ENCODE measurements at places on chromosomes 11 and 22. TPM values are rescaled to one million over a fixed set of nuclear protein-coding genes. Genes with fewer than 3 reads are reported as not detected.

- no peak for DNase-seq
Measured at GRCh38 chr11:70886676-70887541, 365.5 kb downstream of the SHANK2 start.

DNA sequence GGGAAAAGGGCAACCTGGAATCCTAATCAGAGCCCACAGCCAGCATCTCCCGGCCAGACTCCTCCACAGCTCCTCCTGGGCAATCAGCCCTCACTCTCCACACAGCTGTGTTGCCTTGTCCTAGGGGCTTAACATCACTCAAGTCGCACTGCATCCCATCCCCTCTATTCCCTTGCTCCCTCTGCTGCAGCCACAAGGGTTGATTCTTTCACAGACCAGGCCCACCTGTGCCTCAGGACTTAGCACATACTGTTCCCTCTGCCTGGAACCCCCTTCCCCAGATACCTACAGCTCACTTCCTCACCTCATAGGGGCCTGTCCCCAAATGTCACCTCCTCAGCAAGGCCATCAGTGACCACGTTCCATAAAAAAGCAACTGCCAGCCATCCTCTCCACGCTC is 18.4 kb downstream of the SPATA19 start:
- DNase-seq: no peak

DNA sequence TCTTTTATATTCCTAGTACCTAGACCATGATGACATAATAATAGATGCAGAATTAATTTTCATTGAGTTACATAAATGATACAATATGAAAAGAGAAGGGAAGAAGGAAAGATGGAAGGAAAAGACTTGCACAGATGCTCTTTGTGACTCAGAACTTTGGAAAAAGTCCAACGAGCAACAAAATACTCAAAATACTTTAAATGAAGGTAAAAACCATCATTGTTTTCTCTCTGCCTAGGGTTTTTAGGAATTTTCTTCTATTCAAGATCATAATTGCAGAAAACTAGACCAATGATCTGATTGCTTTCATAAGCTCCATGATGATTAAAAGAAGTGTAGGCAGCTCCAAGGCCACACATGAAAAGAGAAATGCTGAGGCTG is 276.9 kb downstream of the KIRREL3 start:
- DNase-seq: no peak

The MS4A6E gene
- not detected for total RNA-seq

The GLB1L2 gene
- total RNA-seq: 8.9 TPM

GRCh38 chr11:112999520-112999919 is 38.3 kb downstream of the NCAM1 start:
- DNase-seq: no peak

The KRTAP5-1 gene
- total RNA-seq: not detected

DNA sequence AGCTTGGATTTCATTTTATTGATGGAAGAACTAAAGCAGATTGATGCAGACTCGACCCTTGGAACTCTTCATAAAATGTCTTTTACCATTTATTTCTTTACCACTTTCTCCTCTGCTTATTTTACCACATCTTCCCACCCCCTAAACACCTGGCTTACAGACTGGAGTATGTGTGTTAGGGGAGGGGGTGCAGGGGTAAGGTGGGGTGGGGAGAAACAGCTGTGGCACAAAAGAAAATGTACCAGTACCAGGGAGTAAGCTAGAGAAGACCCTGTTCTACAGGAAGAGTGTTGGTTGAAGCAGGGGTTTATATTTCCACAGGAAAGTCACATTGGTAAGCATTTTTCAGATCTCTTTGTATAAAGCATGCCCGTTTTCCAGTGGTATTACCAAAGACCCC is 312.7 kb upstream of the MTNR1B start:
- DNase-seq: no peak

The PAMR1 gene
- 38.3 TPM for total RNA-seq

- peak; percentile 60 for DNase-seq
Measured at GRCh38 chr22:40044870-40045834, 50.4 kb downstream of the FAM83F start.

DNA sequence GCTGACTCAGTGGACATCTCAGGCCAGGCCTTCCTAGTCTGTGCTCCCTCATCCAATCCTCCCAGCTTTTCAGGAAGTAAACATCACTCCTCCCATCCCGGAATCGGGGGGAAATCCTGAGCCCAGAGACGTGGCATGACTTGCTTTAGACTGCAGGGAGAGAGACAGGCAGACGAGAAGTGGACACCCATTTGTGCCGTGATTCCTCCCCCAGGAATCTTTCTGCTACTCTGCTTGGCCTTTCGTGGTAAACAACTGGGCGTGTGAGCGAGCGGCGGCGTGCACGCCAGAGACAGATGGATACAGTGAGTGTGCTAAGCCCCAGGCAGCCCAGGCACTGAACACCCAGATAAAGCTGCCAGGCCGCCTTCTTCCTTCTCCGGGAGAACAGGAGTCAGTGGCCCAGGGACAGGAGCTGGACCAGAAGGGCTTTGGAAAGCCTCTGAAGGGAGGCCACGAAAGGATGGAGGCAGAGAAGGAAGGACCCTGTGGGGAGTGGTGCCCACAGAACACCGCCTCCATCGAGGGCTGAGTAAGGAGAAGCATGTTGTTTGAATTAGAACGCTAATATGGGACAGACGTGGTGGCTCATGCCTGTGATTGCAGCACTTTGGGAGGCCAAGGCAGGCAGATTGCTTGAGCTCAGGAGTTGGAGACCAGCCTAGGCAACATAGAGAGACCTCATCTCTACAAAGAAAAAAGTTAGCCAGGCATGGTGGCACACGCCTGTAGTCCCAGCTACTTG is 53.0 kb upstream of the PRR5 start:
- DNase-seq: no peak

GRCh38 chr22:29092243-29092642 is 19.4 kb downstream of the KREMEN1 start:
- no peak for DNase-seq

DNA sequence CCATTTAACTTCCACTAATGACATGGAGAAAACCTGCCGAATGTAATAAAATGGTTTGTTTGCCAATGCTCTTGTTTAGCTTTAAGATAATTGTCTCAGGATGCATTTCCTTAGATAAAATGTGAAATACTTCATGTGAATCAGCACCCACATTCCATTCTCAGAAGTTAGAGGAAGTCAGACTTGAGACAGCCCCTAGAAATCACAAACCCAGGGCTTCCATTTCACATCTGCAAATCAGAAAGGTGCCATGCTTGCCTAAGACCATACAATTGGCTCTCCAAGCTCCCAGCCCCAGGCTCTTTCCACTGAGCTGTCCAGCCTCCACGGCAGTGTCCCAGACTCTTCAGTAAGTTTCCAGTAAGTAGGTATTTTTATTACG is 35.6 kb upstream of the ADORA2A start:
- no peak for DNase-seq

The TNNT3 gene
- 19.0 TPM for total RNA-seq

The SOX6 gene
- total RNA-seq: 46.4 TPM

DNA sequence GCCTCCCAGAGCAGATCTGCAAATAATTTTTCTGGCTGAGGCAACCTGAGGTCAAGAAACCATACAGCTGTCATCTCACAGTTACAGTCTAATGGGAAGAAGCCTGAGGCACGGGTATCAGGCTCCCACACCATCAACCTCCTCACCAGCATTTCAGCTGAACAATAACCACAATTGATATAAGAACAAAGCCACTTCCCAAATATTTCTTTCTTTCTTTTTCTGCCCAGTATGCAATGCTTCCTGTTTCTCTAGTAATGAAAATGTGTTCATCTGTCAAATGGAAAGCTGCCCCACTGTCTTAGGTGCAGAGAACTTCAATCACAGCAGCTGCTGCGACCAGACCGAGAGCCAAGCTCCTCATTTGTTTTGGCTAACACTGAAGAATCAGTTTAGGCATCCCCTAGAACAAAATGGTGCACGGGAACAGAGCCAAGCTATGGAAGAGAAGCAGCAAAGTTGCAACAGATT is 108.4 kb downstream of the BLID start:
- no peak for DNase-seq

DNA sequence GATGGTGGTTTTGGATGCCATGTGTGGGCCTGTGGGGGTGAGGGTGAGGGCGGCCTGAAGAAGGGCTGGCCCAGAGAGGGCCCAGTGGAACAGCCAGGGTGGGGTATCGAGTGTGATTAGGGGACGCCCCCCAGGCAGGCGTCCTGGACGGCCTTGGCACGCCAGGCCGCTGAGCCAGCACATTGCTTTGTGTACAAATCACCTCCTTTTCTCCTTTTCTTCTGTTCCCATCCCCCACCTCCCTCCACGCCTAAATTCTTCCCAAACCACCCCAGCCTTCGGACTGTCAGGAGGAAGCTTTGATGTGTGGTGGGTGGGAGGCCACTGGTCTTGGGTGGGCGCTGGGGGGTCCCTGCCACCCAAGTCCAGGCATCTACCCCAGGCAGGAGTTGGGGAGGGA is 7.8 kb upstream of the CD248 start:
- no peak for DNase-seq

GRCh38 chr22:43985532-43985931 is 30.3 kb downstream of the SAMM50 start:
- DNase-seq: no peak

GRCh38 chr11:12963792-12964536 is 45.2 kb upstream of the RASSF10 start:
- DNase-seq: peak; percentile 29

DNA sequence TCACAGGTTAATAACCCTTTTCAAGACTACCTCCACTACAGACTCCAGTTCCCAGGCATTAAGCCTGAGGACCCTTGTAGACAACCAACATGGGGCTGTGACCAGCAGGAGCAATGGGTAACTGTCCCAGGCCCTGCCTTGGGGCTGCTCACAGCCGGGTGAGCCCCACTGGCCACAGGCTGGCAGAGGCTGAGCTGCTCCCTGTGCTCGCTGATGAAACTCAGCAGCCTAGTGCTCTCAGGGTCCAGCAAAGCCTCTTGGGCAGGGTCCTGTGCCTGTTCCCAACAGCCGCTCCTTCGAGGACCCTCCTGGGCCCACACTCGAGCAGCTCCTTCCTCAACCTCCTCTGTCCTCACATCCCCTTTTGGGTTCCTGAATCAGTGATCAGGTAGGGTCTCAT is 99.8 kb downstream of the VPREB1 start:
- no peak for DNase-seq

The RIBC2 gene
- total RNA-seq: 2.5 TPM

GRCh38 chr11:61779666-61780525 is 12.5 kb downstream of the TMEM258 start:
- no peak for DNase-seq

GRCh38 chr11:108824545-108824944 is 159.7 kb downstream of the DDX10 start:
- DNase-seq: no peak

DNA sequence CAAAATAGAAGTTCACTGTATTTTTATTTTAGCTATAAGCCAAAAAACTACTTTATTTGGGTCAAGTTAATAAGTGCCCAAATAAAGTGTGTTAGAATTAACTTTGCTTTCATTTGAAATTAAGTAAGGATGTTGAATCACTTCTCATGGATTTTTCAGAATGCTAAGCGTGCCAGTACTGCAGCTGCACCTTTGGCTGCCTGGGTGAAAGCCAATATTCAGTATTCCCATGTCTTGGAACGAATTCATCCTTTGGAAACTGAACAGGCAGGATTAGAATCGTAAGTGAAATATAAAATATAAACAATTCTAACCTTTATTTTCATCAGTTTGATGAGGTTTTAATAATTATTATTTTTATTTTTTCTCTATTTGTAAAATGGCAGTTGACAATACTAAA is 113.6 kb downstream of the DYNC2H1 start:
- DNase-seq: no peak

The RIMBP3C gene
- total RNA-seq: 0.31 TPM

DNA sequence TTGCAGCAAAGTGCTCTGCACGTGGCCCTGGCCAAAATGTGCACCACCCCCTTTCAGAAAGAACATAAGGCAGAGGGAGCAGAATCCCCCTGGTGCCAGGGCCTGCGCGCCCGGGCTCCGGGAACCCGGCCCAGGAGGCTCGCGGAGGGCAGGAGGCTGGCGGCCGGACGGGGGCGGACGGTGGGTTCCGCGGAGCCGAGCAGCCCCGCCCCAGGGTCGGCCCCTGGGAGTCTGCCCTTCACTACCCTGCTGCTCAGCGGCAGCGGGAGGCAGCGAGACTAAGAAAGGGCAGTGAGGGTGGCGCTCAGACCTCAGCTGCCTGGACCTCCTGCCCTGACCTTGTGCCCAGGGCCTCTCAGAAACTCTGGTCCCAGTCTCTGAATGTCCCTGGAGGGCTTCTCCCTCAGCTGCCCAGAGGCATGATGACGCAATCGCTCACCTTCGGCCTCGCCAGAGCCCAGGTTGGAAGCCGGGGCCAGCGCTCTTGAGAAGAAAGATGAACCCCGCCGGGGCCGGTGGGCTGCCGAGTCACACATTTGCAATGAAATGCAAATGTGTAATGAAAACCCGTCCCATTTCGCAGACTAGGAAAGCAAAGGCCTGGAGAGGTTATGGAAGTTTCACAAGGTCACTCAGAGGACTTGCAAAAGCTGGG is 1.1 kb upstream of the CLMP start:
- no peak for DNase-seq

DNA sequence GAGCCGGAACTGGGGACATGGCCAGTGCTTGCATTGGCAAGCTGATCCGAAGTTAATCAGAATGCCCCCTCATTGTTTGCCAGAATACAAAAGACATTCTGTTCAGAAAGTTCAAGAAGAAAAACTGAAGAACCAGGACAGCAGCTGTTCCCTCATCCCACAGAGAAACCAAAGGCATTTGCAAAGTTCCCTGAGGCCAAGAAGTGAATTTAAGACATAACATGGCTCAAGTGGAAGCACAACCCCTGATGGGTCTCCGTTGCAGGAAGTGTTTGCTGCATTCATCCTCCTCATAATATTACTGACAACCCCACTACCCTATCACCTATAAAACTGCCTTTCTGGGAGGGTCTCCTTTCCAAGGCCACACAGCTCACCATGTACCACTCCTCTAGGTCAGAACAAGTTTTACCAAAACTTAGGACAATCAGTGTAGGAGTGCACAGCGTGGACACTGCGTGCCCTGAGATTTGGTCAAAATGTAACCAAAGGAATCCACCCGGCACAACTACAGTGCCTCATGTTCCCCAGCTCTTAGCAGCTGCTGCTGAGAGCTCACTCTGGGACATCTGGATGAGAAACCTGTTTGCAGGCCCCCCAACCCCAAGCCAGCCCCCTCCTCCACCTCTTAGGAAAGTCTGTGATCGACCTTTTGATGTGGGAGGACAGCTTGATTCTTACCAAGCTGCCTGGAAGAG is 101.6 kb upstream of the AKIP1 start:
- DNase-seq: no peak

DNA sequence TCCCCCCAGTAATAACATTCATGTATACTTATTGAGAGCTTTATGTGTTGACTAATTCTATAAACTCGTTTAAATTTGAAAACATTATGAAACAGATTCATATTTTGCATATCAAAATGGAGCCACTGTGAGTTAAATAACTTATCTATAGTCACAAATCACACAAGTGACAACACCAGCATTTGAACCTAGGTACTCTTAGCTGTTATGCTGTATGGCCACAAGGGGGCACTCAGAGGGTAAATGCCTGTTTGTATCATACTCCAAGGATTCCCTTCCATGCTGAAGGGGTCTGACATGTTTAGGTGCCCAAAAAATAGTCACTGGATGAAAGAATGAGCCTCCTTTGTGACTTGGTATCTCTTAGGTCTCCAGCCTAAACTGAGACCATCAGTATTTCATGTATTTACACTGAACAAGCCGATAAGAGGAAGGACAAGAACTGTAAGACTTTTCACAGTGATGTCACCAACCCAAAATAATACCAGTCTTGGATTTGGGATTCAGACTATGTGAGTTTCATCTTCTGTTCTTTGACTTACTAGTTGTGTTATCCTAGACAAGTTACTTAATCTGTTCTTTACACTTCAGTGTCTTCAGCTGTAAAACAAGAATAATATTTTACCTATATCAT is 12.2 kb upstream of the OR52D1 start:
- DNase-seq: no peak

GRCh38 chr22:31680861-31681341 is 18.9 kb upstream of the PISD start:
- DNase-seq: no peak

Data from mesothelial cell of epicardium (in vitro differentiated cells).